ENCODE measurements at places on chromosomes 5 and 9.

DNA sequence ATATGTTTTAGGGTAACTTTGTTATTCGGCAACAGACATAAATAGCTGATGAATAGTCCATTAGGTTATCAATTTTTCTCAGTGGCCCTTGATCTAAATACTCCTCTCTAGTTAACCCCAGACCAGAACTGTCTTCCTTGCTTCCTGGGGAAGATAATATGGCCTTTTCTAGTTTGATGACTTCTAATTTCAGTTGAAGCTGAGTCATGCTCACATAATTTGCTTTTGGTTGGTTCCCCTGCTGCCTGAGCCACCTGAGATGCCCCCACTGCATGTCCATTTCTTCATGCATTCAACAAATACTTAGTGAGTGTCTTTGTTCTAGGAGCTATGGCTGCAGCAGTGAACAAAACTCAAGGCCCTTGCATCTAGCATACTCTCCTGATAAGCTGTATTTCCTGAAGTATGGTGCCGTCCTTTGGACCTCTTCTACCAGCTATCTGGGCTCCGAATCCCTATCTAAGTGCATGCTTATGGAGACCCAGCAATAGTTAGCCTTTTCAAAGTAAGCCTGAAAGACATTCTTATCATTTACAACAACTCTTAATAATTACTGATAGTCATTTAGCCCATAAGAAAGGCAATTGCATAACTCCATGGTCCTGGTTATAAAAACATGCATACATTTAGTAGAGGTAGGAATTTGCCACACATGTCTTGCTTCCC is 84.5 kb upstream of the SLC12A2 start:
- H3K36me3 ChIP-seq = no peaks in the 10 kb centered on the region
- no peak overlapping the region for H3K27ac ChIP-seq
- H3K4me3 ChIP-seq = no peak overlapping the region
- H3K27me3 ChIP-seq = no peaks in the 10 kb centered on the region
- DNase-seq = no peak
- no peaks in the 10 kb centered on the region for H3K4me1 ChIP-seq

GRCh38 chr5:135228222-135228621 is 170.8 kb downstream of the MACROH2A1 start:
- H3K27ac ChIP-seq = no peak overlapping the region
- H3K36me3 ChIP-seq = no peaks in the 10 kb centered on the region
- DNase-seq = no peak
- no peaks in the 10 kb centered on the region for H3K4me1 ChIP-seq
- H3K27me3 ChIP-seq = no peaks in the 10 kb centered on the region

GRCh38 chr5:164962329-164962961 is 1457.0 kb downstream of the MAT2B start:
- H3K27me3 ChIP-seq = no peaks in the 10 kb centered on the region
- H3K4me1 ChIP-seq = no peaks in the 10 kb centered on the region
- H3K27ac ChIP-seq = no peak overlapping the region
- no peaks in the 10 kb centered on the region for H3K36me3 ChIP-seq
- no peak overlapping the region for H3K4me3 ChIP-seq

- no peaks in the 10 kb centered on the region for H3K36me3 ChIP-seq
- H3K27ac ChIP-seq = no peak overlapping the region
- no peak overlapping the region for H3K4me3 ChIP-seq
- no peak for DNase-seq
- no peaks in the 10 kb centered on the region for H3K4me1 ChIP-seq
- no peaks in the 10 kb centered on the region for H3K27me3 ChIP-seq
These were observed 37.6 kb upstream of the MAST4 start for GRCh38 chr5:66558560-66558959.

DNA sequence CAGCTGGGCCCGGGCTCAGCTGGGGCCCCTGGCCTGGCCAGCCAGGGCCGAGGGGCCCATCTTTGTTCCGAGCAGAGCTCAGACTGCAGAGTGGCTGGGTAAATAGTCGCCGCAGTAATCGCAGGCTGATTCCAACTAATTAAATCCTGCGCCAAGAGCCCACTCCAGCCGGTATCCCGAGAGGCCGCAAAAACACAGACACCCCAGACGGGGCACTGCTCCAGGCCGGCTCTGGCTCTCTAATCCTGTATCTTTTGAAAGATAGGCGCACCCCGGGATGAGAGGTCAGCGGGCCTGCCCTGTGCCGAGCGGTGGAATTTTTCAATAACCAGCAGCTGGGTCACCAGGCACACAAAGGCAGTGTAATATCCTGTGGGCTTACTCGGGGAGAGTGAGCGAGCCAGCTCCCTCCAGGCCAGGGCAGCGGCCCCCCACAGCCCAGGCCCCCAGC is 57.7 kb downstream of the LMX1B start:
- no peak overlapping the region for H3K27ac ChIP-seq
- H3K36me3 ChIP-seq = no peaks in the 10 kb centered on the region
- DNase-seq = no peak
- H3K4me1 ChIP-seq = no peaks in the 10 kb centered on the region
- no peak overlapping the region for H3K4me3 ChIP-seq

- peaks cover 6% of the 10 kb centered on the region for H3K27me3 ChIP-seq
- DNase-seq = no peak
- H3K27ac ChIP-seq = no peak overlapping the region
- no peak overlapping the region for H3K4me3 ChIP-seq
- no peaks in the 10 kb centered on the region for H3K4me1 ChIP-seq
These were observed 2.1 kb downstream of the PCDHA12 start for GRCh38 chr5:140877262-140877581.

GRCh38 chr5:159944056-159944600 is 27.8 kb downstream of the ADRA1B start:
- no peak overlapping the region for H3K4me3 ChIP-seq
- peaks cover 5% of the 10 kb centered on the region for H3K27me3 ChIP-seq

GRCh38 chr9:134445000-134445399 is 118.7 kb downstream of the RXRA start:
- H3K27me3 ChIP-seq = peaks cover 12% of the 10 kb centered on the region
- H3K36me3 ChIP-seq = no peaks in the 10 kb centered on the region
- H3K4me1 ChIP-seq = peaks cover 32% of the 10 kb centered on the region
- H3K4me3 ChIP-seq = no peak overlapping the region
- H3K27ac ChIP-seq = no peak overlapping the region
- no peak for DNase-seq

DNA sequence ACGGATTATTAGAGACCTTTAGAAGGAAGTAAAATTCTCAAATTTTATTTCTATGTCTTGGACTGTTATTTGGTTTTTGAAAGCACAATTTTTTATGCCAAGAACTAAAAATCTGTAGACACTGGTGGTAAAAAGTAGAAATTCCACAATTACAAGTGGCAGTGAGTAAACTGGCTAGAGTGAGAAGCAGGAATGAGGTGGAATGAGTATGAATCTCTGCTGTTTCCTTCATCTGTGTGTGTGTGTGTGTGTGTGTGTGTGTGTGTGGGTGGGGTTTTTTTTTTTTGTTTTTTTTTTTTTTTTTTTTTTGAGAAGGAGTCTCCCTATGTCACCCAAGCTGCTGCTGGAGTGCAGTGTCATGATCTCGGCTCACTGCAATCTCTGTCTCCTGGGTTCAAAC is 94.2 kb downstream of the TLE4 start:
- H3K27me3 ChIP-seq = no peaks in the 10 kb centered on the region
- no peak for DNase-seq
- H3K36me3 ChIP-seq = no peaks in the 10 kb centered on the region
- H3K4me3 ChIP-seq = no peak overlapping the region
- peaks cover 6% of the 10 kb centered on the region for H3K4me1 ChIP-seq

GRCh38 chr5:147690595-147690994 is 91.9 kb downstream of the JAKMIP2 start:
- no peak overlapping the region for H3K4me3 ChIP-seq
- no peaks in the 10 kb centered on the region for H3K4me1 ChIP-seq
- H3K27me3 ChIP-seq = no peaks in the 10 kb centered on the region

GRCh38 chr5:136242136-136242535 is 49.2 kb upstream of the SMIM32 start:
- no peaks in the 10 kb centered on the region for H3K4me1 ChIP-seq
- H3K36me3 ChIP-seq = no peaks in the 10 kb centered on the region
- H3K27me3 ChIP-seq = no peaks in the 10 kb centered on the region
- H3K27ac ChIP-seq = no peak overlapping the region
- no peak overlapping the region for H3K4me3 ChIP-seq
- no peak for DNase-seq

DNA sequence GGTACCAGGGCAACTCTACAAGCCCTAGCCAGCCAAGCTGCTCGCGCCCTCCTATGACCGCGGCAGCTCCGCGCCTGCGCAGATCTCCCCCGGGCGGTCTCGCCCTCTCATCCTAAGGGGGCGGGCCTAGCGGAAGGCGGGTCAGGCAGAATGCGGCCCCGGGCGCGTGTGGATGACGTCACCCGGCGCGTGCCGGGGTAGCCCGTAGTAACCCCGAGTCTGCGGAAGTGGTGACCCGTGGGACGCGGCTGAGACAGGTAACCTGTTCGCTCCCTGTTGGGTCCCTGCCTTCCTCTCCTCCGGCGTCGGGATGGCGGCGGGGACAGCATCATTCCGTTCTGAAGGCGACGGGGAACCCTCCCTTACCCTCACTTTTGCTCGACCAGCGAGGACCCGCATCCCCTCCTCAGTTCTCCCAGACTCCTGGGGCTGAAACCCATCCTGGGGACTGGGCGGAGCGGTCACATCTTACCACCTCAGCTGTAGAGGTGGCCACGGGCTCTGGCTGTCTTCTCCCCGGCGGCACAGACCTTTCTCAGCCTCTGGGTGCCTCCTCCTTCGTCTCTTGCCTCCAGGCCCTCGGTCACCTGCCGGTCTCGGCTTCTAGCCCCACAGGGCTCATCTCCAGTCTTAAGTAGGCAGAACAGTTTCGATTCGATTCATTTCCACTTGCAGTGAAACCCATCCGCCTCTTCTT is at the start of gene AOPEP:
Gene AOPEP, plus strand, starts transcription at position 205 of the 697 bp plus-strand sequence. CDS start 33,085 bp downstream, outside the sequence.
- H3K4me1 ChIP-seq = peaks cover 11% of the 10 kb centered on the region
- no peaks in the 10 kb centered on the region for H3K36me3 ChIP-seq

GRCh38 chr9:109341561-109341960 is 20.7 kb upstream of the EPB41L4B start:
- no peaks in the 10 kb centered on the region for H3K27me3 ChIP-seq
- H3K4me1 ChIP-seq = no peaks in the 10 kb centered on the region
- H3K4me3 ChIP-seq = no peak overlapping the region
- no peaks in the 10 kb centered on the region for H3K36me3 ChIP-seq
- no peak for DNase-seq

GRCh38 chr5:16412556-16412955 is 53.0 kb downstream of the ZNF622 start:
- H3K36me3 ChIP-seq = no peaks in the 10 kb centered on the region
- no peaks in the 10 kb centered on the region for H3K27me3 ChIP-seq
- H3K27ac ChIP-seq = no peak overlapping the region
- H3K4me3 ChIP-seq = no peak overlapping the region

DNA sequence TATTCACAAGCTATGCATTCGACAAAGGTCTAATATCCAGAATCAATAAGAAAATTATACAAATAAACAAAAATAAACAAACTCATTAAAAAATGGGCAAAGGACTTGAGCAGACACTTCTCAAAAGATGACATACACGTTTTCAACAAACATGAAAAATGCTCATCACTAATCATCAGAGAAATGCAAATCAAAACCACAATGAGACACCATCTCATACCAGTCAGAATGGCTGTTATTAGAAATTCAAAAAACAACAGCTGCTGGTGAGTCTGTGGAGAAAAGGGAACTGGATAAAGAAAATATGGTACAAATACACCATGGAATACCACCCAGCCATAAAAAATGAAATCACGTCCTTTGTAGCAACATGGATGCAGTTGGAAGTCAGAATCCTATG is 45.1 kb upstream of the PUM3 start:
- H3K4me3 ChIP-seq = no peak overlapping the region
- no peak for DNase-seq
- peaks cover 3% of the 10 kb centered on the region for H3K27me3 ChIP-seq
- no peaks in the 10 kb centered on the region for H3K36me3 ChIP-seq
- H3K27ac ChIP-seq = no peak overlapping the region
- no peaks in the 10 kb centered on the region for H3K4me1 ChIP-seq

DNA sequence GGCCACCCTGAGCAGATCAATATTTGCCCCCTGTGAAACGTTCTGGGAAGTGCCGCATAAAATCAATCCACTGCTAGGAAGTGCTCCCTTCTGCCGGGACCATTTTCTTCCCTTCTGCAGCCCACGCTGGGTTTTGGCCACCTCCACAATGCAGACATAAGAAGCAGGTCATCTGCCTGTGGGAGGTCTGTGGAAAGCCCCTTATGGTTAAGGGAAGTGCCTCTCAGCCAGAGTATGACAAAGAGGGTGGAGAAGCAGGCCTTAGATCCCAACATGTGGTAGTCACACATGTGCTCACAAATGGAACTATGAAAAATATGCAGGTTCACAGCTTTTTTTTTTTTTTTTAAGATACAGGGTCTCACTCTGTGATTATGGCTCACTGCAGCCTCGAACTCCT is 82.8 kb downstream of the SLC1A3 start:
- H3K36me3 ChIP-seq = no peaks in the 10 kb centered on the region
- peaks cover 20% of the 10 kb centered on the region for H3K4me1 ChIP-seq
- no peak overlapping the region for H3K27ac ChIP-seq
- peak; percentile 13 for DNase-seq

DNA sequence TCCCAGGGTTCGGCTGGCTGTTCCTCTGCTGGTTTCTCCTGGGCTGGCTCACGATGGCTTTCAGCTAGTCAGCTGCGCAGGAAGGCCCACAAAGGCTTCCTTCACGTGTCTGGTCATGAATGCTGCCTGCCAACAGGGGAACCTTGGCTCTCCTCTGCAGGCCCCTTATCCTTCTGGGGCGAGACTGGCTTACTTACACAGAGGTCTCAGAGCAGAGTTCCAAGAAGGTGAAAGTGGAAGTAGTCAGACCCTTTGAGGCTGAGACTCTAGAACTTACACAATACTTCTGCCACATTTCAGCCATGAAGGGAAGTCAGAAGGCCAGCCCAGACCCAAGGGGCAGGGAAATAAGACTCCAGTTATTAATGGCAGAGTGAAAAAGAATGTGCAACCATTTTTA is 99.5 kb downstream of the LHFPL2 start:
- peaks cover 26% of the 10 kb centered on the region for H3K4me1 ChIP-seq
- no peaks in the 10 kb centered on the region for H3K27me3 ChIP-seq
- H3K36me3 ChIP-seq = no peaks in the 10 kb centered on the region
- no peak overlapping the region for H3K4me3 ChIP-seq

DNA sequence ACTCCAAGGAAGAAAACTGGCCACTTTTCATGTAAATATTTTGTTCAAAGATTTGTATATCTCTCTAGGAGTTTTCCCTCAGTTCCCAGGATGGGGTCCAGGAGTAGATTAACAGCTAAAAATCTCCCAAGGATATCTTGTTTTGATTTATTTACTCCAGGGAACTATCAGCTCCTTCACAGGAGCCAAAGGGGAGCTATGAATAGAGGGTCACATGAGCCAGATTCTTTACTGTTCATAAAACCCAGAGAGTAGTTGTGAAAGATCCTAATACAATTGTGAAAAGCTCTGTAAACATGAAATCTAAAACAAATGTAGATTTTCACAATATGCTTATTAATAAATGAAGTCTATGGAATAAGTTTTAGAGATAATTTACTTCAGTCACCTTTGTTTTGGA is 16.9 kb downstream of the DIMT1 start:
- no peak overlapping the region for H3K4me3 ChIP-seq
- H3K27me3 ChIP-seq = no peaks in the 10 kb centered on the region
- no peak for DNase-seq
- peaks cover 78% of the 10 kb centered on the region for H3K36me3 ChIP-seq
- no peaks in the 10 kb centered on the region for H3K4me1 ChIP-seq

GRCh38 chr5:154782326-154782725 is 27.1 kb downstream of the LARP1 start:
- peaks cover 38% of the 10 kb centered on the region for H3K4me1 ChIP-seq
- H3K27me3 ChIP-seq = no peaks in the 10 kb centered on the region
- no peak overlapping the region for H3K27ac ChIP-seq
- H3K36me3 ChIP-seq = no peaks in the 10 kb centered on the region
- no peak for DNase-seq
- no peak overlapping the region for H3K4me3 ChIP-seq

All from natural killer cell (primary cell).